ENCODE measurements at places on chromosomes 12 and 14. TPM values are rescaled to one million over a fixed set of nuclear protein-coding genes. Genes with fewer than 3 reads are reported as not detected.

DACT1 gene
- total RNA-seq = 8.4 TPM

ADCY4 gene
- total RNA-seq = 8.5 TPM

LALBA gene
- not detected for total RNA-seq

PTPN21 gene
- total RNA-seq = not detected

TPPP2 gene
- not detected for total RNA-seq

ABHD12B gene
- not detected for total RNA-seq

TAS2R42 gene
- total RNA-seq = not detected

GPR65 gene
- 11.9 TPM for total RNA-seq

All from T-cell (primary cell).